Activated CD4-positive, alpha-beta memory T cell treated with anti-CD3 and anti-CD28 coated beads for 36 hours (primary cell): ENCODE measurements at places on chromosomes 5 and 9. TPM values are rescaled to one million over a fixed set of nuclear protein-coding genes. Genes with fewer than 3 reads are reported as not detected.
A peak's percentile ranks its signal among the peaks of the same experiment; 100 is the strongest.

GRCh38 chr9:15289603-15290002 lies 17.4 kb downstream of the TTC39B start:
- no peak overlapping the region for H3K27ac ChIP-seq
- no peak for DNase-seq
- peaks cover 37% of the 10 kb centered on the region for H3K4me1 ChIP-seq

The PLPP7 gene
- not detected for total RNA-seq

The TAF11L3 gene
- not detected for total RNA-seq

The CCNH gene
- total RNA-seq, result 72.7 TPM

The CDH18 gene
- total RNA-seq, result not detected

The ZNF354B gene
- 12.6 TPM for total RNA-seq

The CDHR2 gene
- 0.38 TPM for total RNA-seq

DNA sequence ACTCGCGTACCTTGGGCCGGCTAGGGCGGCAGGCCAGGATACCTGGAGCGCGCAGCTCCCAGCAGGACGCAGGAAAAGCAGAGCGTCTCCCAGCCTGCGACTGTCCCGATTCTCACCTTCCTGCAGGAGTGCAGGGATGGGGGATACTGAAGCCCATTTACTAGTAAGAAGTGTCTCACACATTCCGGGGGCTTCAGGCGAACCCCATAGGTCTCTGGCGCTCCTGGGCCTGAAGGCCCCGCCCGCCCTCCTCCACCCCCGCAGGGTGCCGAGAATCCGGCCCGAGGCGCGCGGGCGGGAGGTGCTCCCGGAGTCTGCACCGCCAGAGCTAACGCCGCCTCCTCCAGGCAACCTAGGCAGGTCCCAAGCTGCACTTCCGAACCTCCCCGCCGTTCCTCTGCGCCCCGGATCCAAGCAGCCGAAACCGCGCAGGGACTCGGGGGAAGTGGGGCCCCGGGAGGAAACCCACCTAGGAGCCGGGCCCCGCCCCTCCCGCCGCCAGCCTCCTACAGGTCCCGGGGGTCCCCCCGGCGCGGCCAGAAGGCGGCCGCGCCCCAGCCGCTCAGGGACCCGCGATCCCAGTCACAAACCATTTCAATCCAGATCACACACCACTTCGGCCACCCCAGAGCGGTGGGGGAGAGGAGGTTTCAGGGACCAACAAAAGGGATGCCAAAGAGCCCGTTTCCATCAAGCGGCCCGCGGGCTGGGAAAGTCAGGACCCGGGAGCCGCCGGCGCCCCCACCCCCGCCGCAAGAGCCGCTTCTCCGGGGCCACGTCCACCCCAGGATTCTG lies 1.2 kb downstream of the ROR2 start:
- H3K27me3 ChIP-seq, result peaks cover 63% of the 10 kb centered on the region
- H3K4me3 ChIP-seq, result no peak overlapping the region
- DNase-seq, result peak; percentile 52
- H3K27ac ChIP-seq, result no peak overlapping the region

DNA sequence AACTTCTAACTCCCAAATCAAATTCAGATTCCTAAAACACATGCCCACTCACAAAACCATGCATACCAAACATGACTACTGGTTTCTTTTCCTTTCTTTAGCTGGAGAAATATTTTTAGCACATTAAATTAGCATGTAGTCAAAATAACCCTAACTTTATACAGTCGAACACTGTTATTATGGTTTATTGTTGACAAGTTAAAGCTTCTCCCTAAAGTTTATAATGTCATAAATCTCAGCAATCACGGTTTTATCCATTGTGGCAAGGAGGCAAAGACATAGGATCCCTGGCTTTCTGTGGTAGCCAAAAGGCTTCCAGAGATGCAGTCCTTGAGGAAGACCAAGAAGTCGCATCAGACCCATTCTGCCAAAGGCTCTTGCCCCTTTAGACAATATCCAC lies 27.5 kb downstream of the ARL15 start:
- peaks cover 18% of the 10 kb centered on the region for H3K36me3 ChIP-seq
- H3K27me3 ChIP-seq, result no peaks in the 10 kb centered on the region
- H3K4me3 ChIP-seq, result no peak overlapping the region
- no peak overlapping the region for H3K27ac ChIP-seq
- no peaks in the 10 kb centered on the region for H3K4me1 ChIP-seq

The CD14 gene
- total RNA-seq, result 0.39 TPM

The PHYHD1 gene
- 0.88 TPM for total RNA-seq

DNA sequence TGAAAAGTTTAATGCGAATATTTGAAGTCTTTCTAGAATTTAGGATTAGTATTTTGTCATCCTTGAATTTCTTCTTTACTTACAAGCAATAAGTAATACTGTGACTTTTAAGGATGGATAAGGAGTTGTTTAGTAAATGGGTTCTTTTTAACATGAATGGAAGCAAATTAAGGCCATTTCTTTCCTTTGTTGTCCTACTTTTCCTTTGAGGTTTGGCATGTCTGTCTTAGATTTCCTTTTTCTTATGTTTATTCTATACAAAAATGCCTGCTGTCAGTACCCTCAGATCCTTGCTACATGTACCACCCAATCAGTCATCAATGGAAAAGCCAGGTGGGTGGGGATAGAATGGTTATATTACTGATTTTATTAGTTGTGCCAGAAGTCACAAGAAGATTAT lies 10.2 kb downstream of the STX17 start:
- DNase-seq, result no peak
- H3K36me3 ChIP-seq, result peaks cover 46% of the 10 kb centered on the region
- H3K27me3 ChIP-seq, result no peaks in the 10 kb centered on the region
- no peak overlapping the region for H3K27ac ChIP-seq
